Tibial artery (tissue), 4 donors: ENCODE measurements at places on chromosomes 2 and 18.

DNA sequence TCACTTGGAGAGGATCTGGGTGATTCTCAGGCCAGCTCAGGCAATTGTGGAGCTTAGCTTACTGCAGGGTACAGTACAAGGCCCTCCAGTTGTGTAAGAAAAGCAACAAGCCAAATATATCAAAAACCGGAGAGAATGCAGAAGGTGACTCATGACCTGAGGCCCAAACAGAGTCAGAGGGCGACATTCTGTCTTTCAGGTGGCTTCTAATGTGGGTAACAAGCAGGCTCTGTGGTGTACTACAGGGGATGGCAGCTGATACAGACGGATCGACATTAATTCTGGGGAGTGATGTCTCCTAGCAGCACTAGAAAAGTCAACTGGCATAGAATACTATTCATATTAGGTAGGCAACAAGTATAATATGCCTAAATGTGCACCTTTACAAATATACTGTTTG, 219.5 kb upstream of the SOX11 start:
- H3K4me1 ChIP-seq, result no peaks in the 10 kb centered on the region
- no peaks in the 10 kb centered on the region for H3K36me3 ChIP-seq
- H3K27ac ChIP-seq, result no peak overlapping the region
- no peaks in the 10 kb centered on the region for H3K27me3 ChIP-seq

DNA sequence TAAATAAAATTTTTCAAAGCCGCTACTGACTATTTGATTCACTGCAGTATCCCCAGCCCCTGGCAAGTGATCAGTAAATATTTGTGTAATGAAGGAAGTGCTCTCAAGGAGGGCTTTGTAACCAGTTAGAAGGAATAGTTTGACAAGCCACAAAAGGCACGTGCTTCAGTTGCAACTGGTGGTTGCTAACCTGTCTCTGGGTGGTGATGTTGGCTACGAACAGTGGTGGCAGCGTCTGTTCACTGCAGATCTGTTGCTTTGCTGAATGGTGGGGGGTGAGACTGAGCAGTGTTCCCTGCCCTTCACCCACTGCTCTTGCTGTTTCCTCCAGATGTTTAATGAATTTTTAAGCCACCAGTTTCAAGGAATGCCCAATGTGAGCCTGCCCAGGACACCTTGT, 73.9 kb upstream of the SIX2 start:
- H3K27ac ChIP-seq, result no peak overlapping the region
- H3K4me1 ChIP-seq, result no peaks in the 10 kb centered on the region

- no peaks in the 10 kb centered on the region for H3K36me3 ChIP-seq
- DNase-seq, result no peak
- no peak overlapping the region for H3K4me3 ChIP-seq
- H3K4me1 ChIP-seq, result no peaks in the 10 kb centered on the region
- H3K27me3 ChIP-seq, result peaks cover 27% of the 10 kb centered on the region
- H3K27ac ChIP-seq, result no peak overlapping the region
Observed at GRCh38 chr2:10946394-10946793, 34.7 kb downstream of the KCNF1 start.

- no peak overlapping the region for H3K4me3 ChIP-seq
- H3K27me3 ChIP-seq, result no peaks in the 10 kb centered on the region
- H3K36me3 ChIP-seq, result no peaks in the 10 kb centered on the region
- H3K27ac ChIP-seq, result no peak overlapping the region
- DNase-seq, result no peak
Observed at GRCh38 chr2:99348173-99348572, 11.0 kb downstream of the EIF5B start.

DNA sequence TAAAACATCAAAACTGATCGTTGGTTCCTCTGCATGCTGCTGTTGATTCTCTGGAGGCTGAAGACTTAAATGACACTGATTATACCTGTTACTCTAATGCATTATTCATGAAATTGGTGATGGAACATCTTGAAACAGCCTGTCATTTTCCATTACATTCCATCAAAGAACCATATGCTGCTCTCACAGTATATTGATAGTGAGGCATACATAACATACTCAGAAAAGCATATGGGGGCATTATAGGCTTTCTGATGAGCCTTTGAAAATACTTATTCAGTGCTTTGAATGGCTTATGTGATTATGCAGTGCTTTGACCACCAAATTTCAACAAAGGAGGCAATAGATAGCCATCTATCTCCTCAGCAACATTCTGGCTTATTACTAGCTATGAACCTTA, 392.1 kb downstream of the CDH19 start:
- H3K27me3 ChIP-seq, result no peaks in the 10 kb centered on the region
- DNase-seq, result no peak
- no peak overlapping the region for H3K4me3 ChIP-seq
- H3K27ac ChIP-seq, result no peak overlapping the region
- H3K4me1 ChIP-seq, result no peaks in the 10 kb centered on the region
- H3K36me3 ChIP-seq, result no peaks in the 10 kb centered on the region

GRCh38 chr18:46242183-46242582, 138.0 kb downstream of the HAUS1 start:
- no peaks in the 10 kb centered on the region for H3K4me1 ChIP-seq
- H3K27ac ChIP-seq, result no peak overlapping the region
- H3K4me3 ChIP-seq, result no peak overlapping the region
- DNase-seq, result no peak
- H3K36me3 ChIP-seq, result no peaks in the 10 kb centered on the region

GRCh38 chr2:42513252-42513918, 19.6 kb upstream of the KCNG3 start:
- no peaks in the 10 kb centered on the region for H3K4me1 ChIP-seq
- no peak overlapping the region for H3K27ac ChIP-seq

DNA sequence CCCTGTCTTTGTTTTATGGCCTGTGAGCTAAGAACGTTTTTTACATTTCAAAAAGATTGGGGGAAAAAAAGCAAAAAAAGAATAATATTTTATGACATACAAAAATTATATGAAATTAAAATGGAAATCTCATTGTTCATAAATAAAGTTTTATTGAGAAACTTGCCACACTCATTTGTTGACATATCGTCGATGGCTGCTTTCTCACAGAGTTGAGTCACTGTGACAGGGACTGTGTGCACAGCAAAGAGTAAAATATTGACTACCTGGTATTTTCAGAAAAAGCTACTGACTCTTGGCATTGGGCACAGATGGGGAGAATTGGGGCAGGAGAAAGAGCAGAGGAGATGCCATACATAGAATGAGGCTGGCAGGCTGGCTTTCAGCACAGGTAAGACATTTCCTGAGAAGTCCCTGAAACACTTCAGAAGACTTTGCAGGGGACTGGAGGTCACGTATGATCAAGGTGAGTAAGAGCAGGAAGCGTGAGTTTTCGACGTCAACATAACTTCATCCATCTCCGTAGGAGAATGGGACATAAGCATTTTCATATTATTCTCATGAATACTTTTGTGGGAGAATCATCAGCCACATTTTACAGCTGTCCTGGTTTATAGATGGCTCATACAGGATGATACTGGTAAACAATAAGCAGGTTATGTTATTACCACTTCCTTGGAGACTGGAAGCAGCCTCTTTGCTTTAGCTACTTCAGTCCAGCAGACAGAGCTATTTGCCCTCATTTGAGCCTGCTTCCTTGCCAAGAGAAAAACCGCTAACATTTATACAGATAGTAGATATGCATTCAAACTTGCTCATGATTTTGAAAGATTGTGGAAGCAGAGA, 32.5 kb upstream of the PUM2 start:
- DNase-seq, result no peak
- H3K27me3 ChIP-seq, result no peaks in the 10 kb centered on the region
- H3K4me1 ChIP-seq, result no peaks in the 10 kb centered on the region
- H3K4me3 ChIP-seq, result no peak overlapping the region

GRCh38 chr2:101401326-101401665, 14.0 kb upstream of the CREG2 start:
- H3K4me3 ChIP-seq, result no peak overlapping the region
- peaks cover 3% of the 10 kb centered on the region for H3K27me3 ChIP-seq
- DNase-seq, result no peak
- no peaks in the 10 kb centered on the region for H3K36me3 ChIP-seq
- no peak overlapping the region for H3K27ac ChIP-seq
- H3K4me1 ChIP-seq, result no peaks in the 10 kb centered on the region

DNA sequence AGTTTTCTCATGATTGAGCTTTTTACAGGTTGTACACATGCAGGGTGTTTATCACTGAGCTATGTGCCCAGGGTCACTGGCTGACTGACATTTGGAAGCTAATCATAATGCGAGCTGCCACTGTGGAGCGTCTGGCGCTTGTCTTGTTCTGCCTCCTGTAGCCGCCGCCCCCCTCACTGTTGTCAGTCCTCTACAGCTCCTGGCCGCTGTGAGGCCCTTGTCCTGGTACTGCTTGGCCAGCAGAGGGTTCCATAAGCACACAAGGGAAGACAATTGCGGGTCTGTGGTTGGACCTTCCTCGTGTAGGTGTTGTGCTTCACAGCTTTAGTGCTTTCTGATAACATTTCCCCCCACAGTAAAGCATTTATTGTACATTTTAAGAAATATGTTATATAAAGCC, 105.6 kb upstream of the LDLRAD4 start:
- H3K27me3 ChIP-seq, result no peaks in the 10 kb centered on the region
- no peaks in the 10 kb centered on the region for H3K4me1 ChIP-seq
- no peak overlapping the region for H3K4me3 ChIP-seq
- no peak overlapping the region for H3K27ac ChIP-seq

DNA sequence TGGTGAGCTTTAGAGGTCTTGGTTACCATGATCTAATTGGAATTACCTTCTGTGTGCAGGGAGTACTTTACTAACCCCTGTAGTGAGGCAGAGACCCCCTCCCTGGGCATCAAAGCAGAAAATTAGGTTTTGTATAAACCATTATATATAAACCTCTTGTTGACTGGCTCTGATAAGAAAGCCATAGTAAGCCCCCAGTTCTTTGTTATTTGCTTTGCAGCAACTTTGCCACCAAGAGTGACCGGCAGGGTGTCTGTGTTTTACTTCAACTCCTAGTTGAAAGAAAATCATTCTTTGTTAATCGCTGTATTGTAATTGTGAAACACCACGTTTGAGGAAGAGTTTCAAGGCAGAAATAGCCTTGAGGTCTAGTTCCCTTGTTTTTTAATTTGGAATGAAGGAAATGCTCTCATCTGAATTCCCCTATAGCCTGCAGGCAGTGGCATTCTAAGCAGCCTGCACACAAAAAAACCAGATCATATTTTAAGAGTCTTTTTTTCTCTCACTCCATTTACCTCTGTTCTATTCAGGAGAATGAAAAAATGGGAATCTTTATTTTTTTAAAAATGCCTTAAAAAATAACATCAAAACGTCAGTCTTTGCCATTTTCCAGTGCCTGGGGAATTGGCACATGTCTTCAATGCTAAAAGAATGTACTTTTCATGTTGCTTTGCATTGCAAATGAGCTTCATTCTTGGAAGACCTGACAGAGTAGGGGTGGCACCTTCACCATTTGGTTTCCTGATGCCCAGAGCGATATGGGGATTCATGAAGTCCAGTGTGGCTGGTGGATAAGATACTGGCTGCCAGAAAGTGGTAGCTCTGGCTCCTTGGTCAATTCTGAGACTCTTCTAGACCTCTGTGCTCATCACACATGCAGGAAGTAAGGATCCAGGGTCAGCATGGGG, 338.1 kb downstream of the SLC4A3 start:
- H3K4me1 ChIP-seq, result no peaks in the 10 kb centered on the region
- no peak overlapping the region for H3K4me3 ChIP-seq
- no peak for DNase-seq
- no peak overlapping the region for H3K27ac ChIP-seq
- no peaks in the 10 kb centered on the region for H3K36me3 ChIP-seq

- H3K27ac ChIP-seq, result no peak overlapping the region
- H3K4me3 ChIP-seq, result no peak overlapping the region
- no peaks in the 10 kb centered on the region for H3K27me3 ChIP-seq
- H3K36me3 ChIP-seq, result no peaks in the 10 kb centered on the region
Observed at GRCh38 chr2:157699806-157700205, 71.1 kb upstream of the ACVR1C start.

DNA sequence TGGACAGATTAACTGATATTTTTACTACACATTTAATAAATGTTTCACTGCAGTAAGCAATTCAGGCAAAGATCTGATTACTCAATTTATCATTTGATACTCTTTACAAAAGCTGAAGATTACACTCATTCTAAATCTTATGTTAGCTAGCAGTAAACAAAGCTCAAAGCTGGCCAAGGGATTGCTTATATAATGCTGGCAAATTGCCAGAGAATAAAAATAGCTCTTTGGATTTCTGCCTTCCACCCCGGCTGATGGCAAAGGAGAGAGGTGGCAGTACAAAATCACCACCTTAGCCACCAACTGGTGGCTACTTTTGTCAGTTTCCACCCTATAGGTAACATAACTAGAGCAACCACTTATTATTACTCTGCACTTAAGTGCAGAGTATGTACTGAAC, 320.5 kb downstream of the FSIP2 start:
- H3K27ac ChIP-seq, result no peak overlapping the region
- H3K27me3 ChIP-seq, result no peaks in the 10 kb centered on the region
- no peak for DNase-seq
- H3K4me3 ChIP-seq, result no peak overlapping the region

DNA sequence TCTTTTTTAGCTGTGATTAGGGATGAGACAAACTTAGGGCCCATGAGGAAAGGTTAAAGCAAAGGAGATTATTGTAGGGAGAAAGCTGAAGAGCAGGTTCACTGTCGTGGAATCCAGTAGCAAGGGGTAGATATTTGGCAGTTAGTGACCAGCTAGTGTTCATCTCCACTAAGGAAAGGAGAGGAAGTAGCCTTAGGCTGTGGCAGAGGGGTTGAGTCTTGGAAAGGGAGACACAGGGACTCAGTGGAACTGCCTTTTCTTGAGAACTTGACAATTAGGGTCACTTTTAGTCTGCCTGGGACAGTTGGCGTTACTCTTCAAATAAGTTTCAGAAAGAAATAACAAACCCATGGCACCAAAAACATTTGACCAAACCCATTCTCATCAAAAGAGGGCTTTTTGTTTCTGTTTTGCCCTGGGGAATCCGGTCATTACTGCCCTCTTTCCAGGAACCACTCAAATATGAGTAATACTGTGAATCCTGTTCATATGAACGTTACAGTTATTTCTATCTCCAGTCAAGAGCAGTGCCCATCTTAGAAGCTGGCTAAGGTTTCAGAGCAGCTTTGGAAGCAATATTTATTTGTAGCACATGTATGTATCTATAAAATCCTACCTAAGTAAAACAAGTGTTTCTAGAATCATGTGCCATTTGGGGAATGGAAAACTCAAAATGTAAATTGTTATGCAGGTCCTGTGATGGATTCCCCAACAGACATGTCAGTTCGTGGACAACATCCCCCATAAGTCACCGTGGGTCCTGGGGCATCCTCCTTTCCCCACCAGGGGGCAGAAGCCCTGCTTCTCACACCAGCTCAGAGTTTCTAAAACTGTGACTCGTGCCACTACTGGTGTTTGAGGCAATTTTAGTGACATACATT, 77.3 kb upstream of the PHLPP1 start:
- no peaks in the 10 kb centered on the region for H3K36me3 ChIP-seq
- no peak for DNase-seq
- H3K27ac ChIP-seq, result no peak overlapping the region
- H3K27me3 ChIP-seq, result peaks cover 5% of the 10 kb centered on the region
